ENCODE measurements at places on chromosomes 4 and X.

DNA sequence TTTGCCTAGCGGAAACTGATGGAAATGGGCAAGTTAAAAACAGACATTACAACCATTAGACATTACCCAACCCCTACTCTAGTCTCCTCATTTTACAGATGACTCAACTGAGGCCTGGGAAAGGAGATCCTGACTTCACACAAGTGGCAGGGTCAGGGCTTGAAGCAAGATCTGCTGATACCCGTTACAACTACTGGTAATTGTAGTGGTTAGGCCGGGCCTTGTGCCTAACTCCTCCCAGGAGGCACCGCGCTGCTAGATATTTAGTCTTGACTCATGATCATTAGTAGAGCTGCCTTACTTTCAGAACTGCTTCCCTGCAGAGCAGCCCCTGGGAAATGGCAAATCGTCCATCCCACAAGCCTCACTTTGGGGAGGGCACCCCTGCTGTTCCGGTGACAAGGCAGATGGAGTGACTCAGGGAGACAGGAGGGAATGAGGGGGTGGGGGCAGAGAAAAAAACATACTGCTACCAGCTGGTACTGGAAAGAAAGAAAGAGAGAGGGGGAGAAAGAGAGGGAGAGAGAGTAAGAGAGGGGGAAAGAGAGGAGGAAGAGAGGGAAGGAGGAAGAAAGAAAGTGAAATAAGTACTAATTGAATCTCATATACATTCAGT lies 12.2 kb downstream of the ARHGEF6 start:
- DNase-seq: peak; percentile 9

DNA sequence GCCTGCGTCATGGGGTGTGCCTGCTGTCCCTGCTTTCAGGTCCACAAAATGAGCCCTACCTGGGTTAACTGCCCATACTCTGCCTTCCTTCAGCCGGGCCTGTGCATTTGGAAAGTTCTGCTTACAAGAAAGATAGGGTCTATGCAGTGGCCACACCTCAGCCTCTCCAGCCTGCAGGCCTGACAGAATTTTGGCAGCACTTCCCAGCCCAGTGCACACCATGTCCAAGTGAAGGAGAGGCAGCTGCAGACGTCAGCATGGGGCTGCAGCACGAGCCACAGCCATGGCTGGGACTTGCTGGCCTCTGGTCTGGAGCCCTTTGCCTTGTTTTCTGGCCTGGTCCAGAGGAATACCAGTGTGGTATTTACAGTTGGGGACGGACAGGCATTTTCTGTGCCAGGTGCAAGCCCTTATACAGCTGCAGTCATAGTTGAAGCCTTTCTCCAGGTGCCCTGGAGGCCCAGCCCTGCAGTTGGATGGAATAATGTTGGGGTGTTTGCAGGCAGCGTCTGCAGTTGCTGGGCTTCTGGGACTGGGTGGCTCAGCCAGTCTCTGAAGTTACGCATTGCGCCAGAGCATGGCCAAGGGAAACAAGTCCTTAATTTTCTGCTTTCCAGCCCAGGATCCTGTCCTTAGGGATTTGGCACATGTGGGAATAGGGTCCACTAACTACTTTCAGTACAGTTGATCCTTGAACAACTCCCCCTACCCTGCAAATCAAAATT lies 26.2 kb downstream of the JADE1 start:
- no peak for DNase-seq

GRCh38 chr4:27916452-27917184 lies 1056.0 kb downstream of the STIM2 start:
- DNase-seq: no peak

DNA sequence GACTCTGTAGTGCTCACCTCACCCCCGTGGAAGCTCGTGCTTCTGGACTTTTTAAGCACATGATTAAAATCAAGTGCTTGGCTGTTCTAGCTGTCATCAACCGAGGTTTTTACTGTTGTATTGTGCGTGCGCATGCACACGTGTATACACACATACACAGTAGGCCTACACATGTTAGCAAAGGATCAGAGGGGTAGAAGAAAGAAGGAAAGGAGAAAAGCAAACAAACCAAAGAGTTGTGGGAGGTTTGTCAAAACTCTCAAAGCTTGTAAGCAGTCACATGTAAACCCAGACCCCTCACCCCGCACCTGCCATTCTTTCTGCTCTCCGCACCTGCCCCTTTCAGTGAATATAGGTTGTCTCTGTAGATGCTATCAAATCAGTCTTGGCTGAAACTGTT lies 311.8 kb downstream of the HS3ST1 start:
- DNase-seq: no peak

GRCh38 chrX:23851544-23851943 lies 56.2 kb downstream of the APOO start:
- no peak for DNase-seq

- DNase-seq: peak; percentile 11
Observed at GRCh38 chr4:17613761-17614415, 553 bp upstream of the MED28 start.

DNA sequence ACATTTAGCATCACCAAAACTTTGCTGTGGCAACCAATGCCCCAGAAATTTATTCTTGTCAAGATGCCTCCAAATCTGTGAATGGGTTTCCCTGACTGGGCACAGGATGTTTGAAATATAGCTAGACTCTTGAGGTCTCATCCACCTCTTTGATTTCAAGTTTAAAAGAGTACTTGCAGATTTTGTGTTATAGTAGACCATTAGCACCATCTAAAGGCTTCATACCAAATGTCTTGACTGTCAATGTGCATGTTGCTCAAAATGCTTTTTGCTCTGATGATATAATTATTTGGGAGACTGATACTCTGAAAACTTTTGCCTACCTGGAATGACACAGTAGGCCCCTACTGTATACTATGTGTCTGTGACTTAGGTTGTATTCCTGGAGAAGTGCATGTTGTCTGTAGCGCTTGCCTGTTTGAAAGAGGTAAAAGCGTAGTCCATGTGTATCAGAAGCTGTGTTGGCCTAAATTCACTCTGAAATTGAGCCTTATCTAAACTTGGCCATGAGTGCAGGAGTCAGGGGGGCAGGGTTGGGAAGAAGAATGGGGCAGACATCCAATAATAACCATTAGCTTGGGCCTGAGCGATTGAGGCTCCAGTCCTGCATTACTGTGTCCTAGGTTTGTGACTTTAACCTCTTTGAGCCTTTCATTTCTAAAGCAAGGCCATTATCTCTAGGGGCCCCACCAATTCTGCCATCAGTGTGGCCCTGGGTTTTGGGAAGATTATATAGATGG lies 33.8 kb downstream of the NDP start:
- DNase-seq: no peak

DNA sequence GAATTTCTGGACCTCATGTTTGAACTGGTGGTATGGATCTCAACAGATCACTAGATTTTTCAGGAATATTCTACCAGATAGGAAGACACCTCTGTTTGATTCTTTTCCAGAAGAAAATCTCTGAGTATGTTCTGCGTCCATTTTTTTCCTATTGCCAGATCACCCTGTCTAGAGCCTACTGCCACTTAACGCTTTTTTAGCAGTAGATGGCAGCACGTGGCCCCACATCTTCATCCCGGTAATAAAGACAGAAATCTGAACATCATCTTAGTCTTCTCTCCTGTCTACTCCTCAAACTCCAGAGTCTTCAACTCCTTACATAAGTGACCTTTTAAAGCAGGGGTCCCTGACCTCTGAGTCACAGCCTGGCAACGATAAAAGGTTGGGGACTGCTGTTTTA lies 184.7 kb downstream of the TMA16 start:
- DNase-seq: no peak

GRCh38 chr4:159178979-159179969 lies 76.4 kb downstream of the RAPGEF2 start:
- no peak for DNase-seq

DNA sequence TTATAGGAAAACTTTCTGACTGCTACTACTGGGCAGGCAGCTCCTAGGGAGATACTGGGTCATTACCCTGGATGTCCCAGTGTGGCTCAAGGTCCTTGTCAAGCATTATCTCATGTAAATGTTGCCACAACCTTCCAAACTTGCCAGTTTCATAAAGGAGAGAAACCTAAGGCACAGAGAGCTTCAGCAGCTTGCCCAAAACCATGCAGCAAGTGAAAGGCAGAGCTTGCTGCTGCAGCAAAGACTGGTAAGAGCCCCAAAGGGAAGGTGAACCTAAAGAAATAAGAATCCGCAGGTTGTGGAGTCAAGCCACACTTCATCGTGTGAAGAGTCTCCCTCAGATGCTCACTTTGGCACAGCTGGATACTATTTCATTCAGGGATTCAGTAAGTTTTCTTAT lies 2.3 kb downstream of the MPP1 start:
- DNase-seq: no peak

DNA sequence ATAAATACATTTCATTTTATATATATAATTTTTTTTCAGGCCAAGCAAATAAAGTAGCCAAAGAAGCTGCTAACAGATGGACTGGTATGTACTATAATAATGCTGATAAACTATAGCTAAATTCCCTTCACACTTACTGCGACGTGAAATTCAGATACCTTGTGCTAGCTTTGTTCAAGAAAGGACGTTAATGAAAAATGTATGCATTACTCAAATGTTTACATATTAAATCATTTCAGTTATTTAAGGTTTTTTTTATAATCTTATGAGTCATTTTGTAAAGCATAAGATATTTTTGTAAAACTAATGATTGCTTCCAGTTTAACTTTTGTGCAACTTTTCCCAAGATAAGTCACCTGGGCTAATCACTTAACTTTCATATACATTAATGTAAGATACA lies 57.2 kb upstream of the TMEM131L start:
- no peak for DNase-seq

DNA sequence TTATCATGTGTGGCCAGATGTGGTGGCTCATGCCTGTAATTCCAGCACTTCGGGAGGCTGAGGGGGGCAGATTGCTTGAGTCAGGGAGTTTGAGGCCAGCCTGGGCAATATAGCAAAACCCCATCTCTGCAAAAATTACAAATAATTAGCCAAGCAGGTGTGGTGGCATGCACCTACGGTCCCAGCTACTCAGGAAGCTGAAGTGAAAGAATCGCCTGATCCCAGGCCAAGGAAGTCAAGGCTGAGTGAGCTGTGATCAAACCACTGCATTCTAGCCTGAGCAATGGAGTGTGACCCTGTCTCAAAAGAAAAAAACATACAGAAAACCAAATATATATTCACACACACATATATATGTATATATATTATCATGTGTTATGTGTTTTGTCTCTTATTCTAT lies 15.0 kb downstream of the APELA start:
- DNase-seq: no peak

GRCh38 chr4:11456401-11456800 lies 27.7 kb upstream of the HS3ST1 start:
- DNase-seq: no peak

DNA sequence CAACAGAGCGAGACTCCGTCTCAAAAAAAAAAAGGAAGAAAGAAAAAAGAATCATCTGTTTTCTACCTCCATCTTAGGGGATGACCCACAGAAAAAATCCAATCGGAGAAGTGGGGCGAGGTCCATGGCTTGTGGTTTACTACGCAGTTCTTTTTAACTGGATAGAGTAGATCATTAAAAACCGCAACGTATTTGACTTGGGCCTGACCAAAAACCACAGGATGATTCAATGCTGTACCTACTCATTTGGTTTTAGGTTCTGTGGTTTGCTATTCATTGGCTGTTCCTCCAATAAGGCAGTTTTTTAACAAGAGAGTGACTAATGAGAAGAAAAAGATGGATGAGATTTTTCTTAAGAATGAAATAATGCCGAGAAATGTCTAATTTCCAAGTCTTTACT lies 83.7 kb downstream of the FREM3 start:
- DNase-seq: no peak

GRCh38 chrX:40313269-40313668 lies 215.5 kb upstream of the BCOR start:
- no peak for DNase-seq

- DNase-seq: no peak
Observed at GRCh38 chr4:41939016-41939626, 3.9 kb downstream of the TMEM33 start.

DNA sequence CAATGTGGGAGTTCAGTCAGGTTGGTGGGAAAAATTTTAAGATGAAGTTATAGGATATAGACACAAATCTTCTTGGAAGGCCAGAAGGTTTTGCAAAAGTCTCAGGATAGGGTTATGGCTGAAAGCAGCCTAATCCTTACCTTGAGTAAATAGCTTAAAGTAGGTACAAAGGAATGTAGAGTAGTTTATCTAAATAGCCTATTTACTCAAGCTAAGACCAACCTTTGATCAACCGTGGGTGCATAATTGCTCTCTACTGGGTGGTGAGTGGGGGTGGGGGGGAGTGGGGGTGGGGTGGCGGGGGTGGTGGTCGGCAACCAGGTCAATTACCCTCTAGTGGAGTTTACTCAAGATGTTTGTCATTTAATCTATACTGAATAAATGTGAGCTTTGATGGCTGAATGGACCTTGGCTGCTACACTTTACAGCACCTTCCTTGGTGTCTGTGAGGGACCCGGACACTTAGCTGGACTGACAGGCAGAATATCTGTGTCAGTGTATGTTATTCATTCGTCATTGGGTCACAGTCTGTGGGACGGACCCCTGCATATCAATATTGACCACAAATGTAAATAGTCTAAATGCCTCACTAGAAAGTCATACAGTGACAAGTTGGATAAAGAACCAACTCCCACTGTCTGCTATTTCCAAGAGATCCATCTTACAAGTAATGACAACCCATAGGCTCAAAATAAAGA lies 545.7 kb upstream of the PABPC4L start:
- DNase-seq: no peak

GRCh38 chr4:10577508-10578426 lies 106.8 kb downstream of the CLNK start:
- DNase-seq: no peak

DNA sequence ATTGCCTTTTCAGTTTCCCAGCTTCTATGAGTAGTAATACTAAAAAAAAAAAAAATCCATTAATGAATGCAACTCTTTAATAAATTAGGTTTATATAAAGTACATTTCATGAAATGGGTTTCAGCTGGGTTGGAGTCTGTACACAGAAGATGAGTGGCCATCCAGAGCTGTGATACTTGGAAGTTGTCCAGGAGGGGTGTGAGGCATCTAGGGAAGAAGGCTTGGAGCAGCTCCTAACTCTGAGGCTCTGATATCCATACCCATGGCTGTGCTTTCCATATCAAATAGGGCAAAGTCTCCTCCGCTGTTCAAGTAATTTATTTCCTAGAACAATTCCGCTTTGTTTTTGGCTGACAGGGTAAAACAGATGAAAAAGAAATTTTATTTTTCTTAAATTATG lies 423.3 kb upstream of the TENM3 start:
- DNase-seq: no peak
